ENCODE measurements at places on chromosomes 3 and 15.

GRCh38 chr15:30930422-30930821, 26.7 kb downstream of the FAN1 start:
- no peak for DNase-seq

GRCh38 chr3:157652366-157652765, 149.2 kb upstream of the VEPH1 start:
- no peak for DNase-seq

- no peak for DNase-seq
These were observed 54.3 kb downstream of the BDH1 start for GRCh38 chr3:197501496-197501878.

- no peak for DNase-seq
These were observed 15.6 kb downstream of the SEMA3F start for GRCh38 chr3:50170689-50171088.

GRCh38 chr15:69478259-69478781, 25.7 kb downstream of the RPLP1 start:
- no peak for DNase-seq

GRCh38 chr3:71087143-71088018, 496.1 kb downstream of the FOXP1 start:
- no peak for DNase-seq

DNA sequence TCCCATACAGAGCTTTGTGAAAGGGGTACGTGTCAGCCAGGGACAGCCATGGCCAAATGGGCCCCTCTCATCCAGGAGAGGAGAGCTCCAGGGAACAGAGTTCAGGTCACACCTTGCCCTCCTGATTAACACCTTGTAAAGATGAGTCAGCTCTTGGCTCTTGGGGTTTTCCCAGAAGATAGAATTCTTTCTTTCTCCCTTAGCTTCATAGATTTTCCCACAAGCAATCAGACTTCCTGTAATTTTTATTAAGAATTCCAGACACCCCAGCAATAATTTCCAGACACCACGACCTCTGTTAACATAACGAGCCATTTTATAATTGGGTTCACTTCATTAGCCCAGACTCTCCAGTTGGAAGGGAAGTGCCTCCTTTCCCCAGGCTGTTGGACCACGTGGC, 86.4 kb downstream of the LRTM1 start:
- no peak for DNase-seq

GRCh38 chr3:113268311-113268710, 57.0 kb downstream of the BOC start:
- no peak for DNase-seq

DNA sequence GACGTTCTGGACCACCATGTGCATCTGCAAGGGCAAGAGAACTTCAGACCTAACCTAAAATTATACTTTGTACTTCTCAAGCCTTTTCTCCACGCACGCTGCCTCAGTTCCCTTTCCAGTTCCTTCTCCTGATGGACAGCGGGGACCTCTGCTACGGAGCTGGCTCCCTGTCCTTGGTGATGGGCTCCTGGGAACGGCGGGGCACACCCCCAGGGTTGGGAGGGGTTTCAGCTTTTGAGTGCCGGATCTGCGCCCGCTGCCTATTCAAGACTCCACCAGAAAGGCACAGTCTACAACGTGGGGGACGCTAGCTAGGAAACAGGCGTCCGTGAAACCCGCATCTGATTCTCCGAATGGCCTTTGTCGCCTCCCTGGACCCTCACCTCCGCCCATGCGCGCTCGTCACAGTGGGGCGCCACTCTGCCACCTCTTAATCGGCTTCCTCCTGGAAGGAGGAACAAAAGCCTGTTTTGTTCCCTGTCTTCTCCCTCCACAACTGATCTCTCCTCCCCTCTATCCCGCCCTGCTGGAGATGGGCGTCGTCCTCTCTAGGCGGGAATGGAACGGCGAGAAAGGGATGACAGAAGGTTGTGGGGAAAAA, 2.2 kb downstream of the GPR149 start:
- no peak for DNase-seq

GRCh38 chr3:186483611-186484340, 60.4 kb downstream of the CRYGS start:
- DNase-seq = no peak

- no peak for DNase-seq
These were observed 436.4 kb upstream of the RBMS3 start for GRCh38 chr3:28844298-28845005.

GRCh38 chr3:133591271-133591742, 17.8 kb downstream of the CDV3 start:
- DNase-seq = no peak

- DNase-seq = no peak
These were observed 72.4 kb downstream of the PRICKLE2 start for GRCh38 chr3:64152676-64153466.

DNA sequence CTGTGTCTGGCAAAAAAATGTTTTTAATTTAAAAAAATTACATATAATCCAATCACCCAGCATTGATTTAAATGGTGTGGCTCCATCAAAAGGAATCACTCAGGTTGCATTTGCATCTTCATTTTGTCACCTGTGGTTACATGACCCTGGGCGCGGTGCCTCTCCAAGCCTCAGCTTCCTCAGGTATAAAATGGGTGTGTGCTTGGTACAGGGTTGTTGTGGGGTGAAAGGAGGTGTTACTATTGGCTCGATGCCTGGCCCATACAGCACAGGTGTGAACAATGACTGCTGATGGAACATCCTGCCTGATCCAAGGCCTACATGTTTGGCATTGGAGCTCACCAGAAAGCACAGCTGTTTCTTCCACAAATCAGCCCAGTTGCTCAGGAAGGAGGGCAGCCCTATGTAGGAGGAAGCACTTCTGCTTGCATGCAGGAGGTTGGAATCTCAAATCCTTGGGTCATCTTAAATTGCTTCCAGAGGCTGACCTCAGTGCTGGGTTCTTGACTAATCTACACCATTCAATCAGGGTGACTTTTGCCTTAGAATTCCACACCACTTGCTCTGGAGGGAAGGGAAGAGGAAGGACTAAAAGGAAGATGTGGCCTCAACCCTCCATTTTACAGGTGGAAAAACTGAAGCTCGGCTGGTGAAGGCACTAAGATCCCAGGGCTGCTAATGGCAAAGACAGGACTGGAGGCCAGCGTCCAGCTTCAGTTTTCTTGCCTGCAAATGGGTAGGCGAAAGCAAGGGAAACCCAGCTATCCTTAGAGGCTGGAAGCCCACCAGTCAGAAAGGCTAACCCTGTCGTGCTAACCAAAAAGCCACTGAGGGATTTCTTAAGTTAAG, 31.7 kb downstream of the BHLHE40 start:
- no peak for DNase-seq

DNA sequence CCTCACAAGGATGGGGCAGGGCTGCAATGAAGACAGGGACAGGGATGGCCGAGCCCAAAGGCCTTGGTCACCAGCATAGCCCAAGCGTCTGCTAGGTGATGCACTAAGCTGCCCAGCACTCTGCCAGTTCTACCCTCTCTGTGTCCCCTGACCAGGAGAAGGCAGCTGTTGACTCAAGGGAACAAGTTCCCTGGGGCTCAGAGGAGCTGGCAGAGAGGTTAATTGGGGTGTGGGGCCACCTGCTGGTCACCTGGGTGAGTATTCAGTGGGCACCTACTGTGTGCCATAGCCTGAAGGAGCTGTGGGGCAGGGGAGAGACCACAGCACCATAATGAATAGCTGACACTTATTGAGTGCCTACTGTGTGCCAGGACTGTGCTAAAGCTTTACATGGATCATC, 22.0 kb upstream of the DOCK3 start:
- DNase-seq = no peak

DNA sequence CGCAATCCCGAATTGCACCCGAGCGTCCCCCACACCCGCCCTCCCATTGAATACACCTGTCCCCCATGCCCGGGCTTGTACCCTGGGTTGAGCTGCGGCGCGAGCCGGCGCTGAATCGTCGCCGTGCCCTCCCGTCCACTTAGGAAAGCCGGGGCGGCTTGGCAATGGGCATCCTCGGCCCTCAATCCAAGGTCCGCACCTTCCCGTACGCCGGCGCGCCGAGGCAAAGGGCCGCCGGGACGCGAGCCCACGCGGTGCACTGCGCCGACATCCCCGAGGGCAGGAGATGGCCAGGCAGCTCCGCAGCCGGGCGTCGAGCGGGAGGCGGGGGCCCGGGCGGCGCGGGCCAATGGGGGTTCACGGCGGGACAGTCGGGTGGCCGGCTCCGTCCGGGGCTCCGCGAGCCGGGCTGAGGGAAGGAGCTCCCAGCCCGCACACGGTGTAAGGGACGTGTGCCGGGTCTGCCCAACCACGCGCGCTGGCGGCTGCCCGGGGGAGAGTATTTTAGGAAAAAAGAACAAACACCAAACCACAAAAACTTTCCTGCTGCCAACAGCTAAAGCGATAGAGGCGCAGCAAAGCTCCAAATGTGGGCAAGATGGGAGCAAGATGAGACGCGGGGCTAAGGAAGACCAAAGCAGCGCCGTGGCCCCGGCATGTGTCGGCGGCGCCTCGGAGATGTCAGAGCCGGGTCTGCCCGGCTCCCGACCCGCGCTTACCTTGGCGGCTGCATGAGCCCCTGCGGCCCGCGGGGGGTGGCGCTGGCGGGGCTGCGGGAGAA, 621 bp downstream of the RGMA start:
- DNase-seq = no peak

DNA sequence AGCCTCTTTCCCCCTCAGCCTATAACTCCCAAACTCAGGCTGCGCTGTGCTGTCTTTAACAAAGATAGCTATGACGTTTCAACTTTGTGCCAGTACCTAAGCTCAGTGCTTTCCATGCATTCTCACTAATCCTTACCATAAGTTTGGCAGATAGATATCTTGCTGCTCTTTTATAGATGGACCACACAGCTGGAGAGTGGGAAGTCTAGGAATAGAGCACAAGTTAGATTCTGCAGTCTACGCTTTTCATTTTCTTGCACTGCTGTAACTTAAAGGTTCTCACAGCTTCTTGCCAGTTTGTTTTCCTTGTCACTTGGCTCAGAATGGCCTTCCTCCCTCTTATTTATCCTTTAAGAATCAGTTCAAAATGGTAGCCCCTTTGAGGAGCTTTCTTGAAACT, 468.8 kb downstream of the CNTN4 start:
- DNase-seq = no peak

GRCh38 chr3:48598323-48599076, 3.4 kb upstream of the COL7A1 start:
- DNase-seq = no peak

GRCh38 chr3:21624524-21624923, 126.5 kb downstream of the ZNF385D start:
- no peak for DNase-seq

- no peak for DNase-seq
These were observed 25.3 kb downstream of the IL5RA start for GRCh38 chr3:3084890-3085289.

DNA sequence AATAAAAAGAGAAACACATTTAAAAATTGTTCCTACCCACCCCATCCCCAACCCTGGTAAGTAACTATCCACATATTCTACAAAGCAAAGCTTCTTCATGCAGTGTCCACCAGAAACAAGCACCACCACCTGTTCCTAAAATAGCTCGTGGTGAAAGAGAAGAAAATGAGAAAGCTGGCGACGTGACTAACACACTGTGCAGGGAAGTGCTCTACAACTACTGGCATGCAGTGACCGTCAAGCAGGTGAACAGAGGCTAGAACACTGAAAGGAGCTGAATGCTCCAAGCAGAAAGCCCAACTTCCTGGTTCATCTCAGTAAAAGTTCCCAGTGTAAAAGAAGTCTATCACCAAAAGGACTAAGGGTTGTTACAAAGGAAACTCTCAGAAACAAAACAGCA, 80.7 kb downstream of the NR2E3 start:
- DNase-seq = no peak

- DNase-seq = no peak
These were observed 13.5 kb downstream of the MRPL46 start for GRCh38 chr15:88453651-88454050.

DNA sequence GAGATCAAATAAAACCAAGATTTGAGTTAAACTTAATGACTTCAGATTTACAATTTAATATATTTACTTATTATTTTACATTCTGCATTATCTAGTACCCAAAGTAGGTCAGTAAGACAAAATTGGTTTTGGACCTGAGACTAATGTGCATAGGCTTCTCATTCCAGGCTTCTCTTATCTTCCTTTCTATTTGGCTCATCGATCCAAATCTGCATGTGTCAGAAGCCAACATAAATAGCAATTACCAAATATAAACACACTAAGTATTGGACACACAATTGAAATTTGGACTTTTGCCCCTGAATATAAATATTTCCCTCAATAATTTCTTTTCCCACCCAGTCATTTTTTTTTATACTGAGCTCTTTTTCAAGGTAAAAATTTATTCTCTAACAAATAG, 290.6 kb upstream of the ARHGEF26 start:
- DNase-seq = no peak

- DNase-seq = no peak
These were observed 117.0 kb upstream of the ASB14 start for GRCh38 chr3:57409471-57409870.

All from esophagus squamous epithelium (tissue), 5 donors.